Left ventricle myocardium inferior (tissue), 1 donor: ENCODE measurements at places on chromosomes 7 and 10. TPM values are rescaled to one million over a fixed set of nuclear protein-coding genes. Genes with fewer than 3 reads are reported as not detected.

- no peak for DNase-seq
Measured at GRCh38 chr7:25527665-25528170, 299.4 kb upstream of the NPVF start.

DNA sequence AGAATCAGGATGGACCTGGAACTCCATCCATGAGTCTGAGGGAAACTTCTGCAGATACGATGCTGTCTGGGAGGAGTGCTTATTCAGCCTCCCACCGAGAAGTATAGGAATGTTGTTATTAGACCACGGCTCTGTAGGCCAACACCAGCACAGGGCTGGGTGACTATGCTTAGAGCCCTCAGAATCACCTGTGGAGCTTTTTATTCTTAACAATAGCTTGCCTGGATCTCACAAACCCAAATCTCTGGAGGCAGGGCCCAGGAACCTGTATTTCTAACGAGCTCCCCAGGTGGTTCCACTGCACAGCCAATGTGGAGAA lies 55.6 kb upstream of the ARID5B start:
- no peak for DNase-seq

DNA sequence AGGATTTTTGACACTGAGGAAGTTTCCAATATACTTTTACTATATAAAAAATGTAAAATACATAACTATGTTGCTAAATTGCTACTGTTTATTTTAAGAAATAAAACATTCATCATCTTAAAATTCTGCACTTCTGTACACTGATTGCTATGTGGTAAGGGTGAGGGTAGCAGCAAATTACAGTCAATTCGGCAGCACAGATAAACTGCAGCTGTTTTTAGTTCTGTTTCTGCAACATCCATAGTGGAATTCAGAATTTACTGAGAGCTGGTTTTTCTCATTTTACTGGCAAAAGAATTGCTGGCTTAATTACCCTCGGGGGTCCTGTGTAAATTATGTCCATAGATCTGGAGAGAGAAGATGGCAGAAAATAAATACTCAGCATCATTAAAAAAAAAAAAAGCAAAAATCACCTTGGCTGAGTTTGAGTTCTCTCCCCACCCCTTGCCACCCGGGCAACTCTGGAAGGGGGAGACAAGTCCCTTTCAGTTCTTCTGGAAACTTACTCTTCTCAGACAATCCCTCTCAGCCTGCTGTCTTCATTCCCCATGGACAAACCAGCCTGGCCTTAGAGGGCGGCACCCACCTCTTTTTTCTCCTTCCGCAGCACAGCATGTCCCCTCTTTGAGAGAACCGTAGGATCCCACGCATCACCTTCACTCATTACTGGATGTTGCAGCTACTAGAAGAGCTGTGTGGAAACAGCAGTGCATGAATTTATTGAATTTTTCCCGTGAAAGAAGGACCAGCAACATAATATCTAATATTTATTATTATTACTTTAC lies 501.1 kb upstream of the CELF2 start:
- DNase-seq = no peak

- no peak for DNase-seq
Measured at GRCh38 chr10:46245381-46245900, 41.4 kb upstream of the ANTXRL start.

DNA sequence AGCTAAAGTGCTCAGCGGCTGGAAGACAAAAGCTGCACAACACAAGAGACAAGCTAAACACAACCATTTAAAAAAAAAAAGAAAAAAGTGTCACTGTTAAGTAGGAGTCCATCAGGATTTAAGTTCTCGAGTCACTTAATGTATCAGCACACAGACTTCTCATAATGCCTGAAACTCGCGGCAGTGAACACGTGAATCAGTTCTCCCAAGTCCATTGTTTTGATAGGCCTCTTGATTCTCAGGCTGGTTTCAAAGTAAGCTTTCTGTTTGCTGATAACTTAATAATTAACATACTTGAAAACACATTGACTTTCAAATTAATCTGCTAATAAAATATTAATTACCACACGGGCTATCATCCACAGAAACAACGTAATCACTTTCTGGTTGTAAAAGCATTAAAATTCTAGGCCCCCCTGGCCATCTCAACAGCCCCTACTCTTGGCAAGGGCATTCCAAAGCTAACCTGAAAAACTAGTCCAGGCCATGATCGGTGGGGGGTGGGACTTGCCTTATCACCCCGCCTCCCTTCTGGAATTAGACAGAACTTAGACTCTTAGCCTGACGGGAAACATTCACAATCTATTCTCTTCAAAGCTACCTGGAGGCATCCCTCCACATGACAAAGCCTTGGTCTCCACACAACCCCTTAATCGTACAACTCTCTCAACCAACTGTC lies 129.0 kb downstream of the DIP2C start:
- no peak for DNase-seq

- no peak for DNase-seq
Measured at GRCh38 chr7:37248396-37248861, 200.2 kb downstream of the ELMO1 start.

DNA sequence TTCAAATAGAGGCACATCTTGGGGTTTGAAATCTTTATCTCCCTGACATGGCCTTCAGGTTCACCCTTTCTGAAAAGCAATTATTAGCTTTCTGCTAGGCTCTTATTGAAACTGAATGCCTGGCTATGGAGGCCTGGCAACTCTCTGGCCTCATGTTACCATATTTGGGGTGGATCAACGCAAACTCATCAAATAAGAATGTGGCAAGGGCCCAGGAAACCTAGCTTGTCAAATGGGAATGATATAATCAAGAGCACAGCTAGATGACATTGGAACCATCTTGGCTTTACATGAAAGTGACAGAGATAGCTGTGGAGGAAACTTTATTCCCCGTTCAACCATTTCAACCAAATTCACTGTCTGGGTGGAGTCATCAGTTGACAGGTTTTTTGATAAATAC lies 202.8 kb upstream of the SMIM30 start:
- no peak for DNase-seq

DNA sequence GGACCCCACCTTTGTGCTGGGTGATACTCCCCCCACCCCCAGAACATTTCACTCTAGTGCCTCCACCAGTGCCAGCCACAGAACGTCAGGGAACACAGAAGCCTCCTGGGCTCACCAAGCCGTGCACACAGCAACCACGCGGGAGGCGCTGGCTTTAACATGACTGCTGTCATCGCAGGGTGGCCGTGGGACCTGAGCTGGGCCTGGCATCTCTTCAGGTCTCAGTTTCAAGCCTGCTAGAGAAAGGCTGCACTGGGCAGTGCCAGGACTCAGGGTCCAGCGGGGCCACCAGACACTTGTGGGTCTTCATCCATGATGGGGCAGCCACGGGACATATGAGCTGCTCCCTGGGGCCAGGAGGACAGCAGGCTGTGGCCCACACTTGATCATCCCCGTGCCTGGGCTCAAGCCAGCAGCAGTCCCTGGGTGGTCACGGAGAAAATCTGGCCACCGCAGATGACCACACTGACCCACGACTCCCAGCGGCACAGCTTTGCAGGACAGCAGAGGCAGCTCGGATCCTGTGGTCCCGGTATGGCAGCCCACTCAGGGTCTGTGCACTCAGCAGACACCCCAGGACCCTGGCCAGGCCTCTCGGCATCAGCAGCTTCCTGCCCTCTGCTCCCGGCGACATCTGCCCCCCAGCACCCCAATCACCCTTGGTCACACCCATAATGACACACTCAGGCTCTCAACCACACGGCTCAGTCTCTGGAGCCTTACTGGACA lies 44.2 kb downstream of the CAMK2B start:
- peak; percentile 36 for DNase-seq

The ABCF2 gene
- total RNA-seq = 30.5 TPM

The NOS3 gene
- total RNA-seq = 12.6 TPM

The UNCX gene
- total RNA-seq = not detected

GRCh38 chr7:101990811-101991418 lies 173.5 kb downstream of the CUX1 start:
- no peak for DNase-seq

The ANKRD30A gene
- total RNA-seq = not detected

The LLCFC1 gene
- total RNA-seq = not detected

The MMP21 gene
- total RNA-seq = not detected

The VSTM4 gene
- 21.1 TPM for total RNA-seq

DNA sequence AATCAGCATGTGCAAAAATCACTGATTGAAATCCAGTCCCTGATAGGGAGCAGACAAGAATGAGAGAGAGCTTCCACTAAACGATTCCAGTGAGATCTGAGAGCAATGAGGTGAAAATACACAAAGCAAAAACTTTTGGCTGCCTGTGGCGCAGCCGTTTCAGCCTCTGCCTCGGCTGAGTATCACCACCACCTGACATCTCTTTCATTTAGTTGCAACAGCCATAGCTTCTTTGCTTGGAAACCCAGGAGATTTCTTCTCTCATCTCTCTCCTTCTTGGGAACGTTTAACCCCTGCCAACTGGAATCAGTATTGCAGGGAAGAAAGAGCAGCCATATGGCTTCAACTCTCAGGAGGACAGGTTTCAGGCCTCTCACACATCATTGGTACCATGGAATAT lies 237.3 kb upstream of the AGK start:
- no peak for DNase-seq

GRCh38 chr7:155002411-155003091 lies 373 bp downstream of the PAXIP1 start:
- DNase-seq = peak; percentile 45

GRCh38 chr10:111974325-111974724 lies 209.2 kb downstream of the GPAM start:
- DNase-seq = no peak

The DYNC1I1 gene
- 38.8 TPM for total RNA-seq

- no peak for DNase-seq
Measured at GRCh38 chr10:34305189-34305588, 509.9 kb downstream of the PARD3 start.

The SLC18A3 gene
- total RNA-seq = not detected

The IFIT1B gene
- not detected for total RNA-seq

GRCh38 chr7:1192171-1192676 lies 32.2 kb upstream of the ZFAND2A start:
- DNase-seq = no peak

The AEBP1 gene
- total RNA-seq = 20.5 TPM

GRCh38 chr10:129898706-129899268 lies 65.3 kb downstream of the EBF3 start:
- no peak for DNase-seq

DNA sequence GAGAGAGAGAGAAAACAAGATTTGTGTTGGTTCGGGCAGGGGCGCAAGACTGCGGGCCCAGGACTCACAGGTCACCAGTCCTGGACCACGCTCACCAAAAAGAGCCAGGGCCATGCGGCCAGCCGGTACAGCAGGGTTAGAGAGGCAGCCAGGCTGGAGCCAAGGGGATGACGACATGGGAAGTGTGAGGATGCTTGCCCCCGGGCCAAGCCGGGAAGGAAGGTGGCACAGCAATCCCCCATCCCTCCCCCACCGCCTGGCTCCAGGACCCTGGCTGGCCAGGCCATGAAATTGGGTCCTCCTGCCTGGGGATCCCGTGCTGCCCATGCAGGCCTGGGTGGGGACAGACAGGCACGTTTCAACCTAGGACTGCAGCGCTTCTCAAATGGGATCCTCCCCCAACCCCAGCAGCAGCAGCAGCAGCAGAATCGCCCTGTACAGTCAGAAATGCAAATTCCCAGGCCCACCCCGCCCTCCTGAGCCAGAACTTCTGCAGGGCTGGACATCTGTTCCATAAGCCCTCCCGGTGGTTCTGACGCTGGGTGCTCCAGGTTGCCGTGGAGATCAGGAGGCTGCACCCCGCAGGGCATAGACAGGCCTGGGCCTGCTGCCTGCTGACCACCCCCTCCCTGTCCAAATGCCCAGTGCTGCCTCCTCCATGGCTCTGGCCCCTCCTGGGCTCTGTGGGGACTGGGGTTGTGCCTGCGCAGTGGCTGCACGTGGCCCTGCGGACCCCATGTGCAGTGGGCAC lies 35.0 kb downstream of the YKT6 start:
- no peak for DNase-seq

DNA sequence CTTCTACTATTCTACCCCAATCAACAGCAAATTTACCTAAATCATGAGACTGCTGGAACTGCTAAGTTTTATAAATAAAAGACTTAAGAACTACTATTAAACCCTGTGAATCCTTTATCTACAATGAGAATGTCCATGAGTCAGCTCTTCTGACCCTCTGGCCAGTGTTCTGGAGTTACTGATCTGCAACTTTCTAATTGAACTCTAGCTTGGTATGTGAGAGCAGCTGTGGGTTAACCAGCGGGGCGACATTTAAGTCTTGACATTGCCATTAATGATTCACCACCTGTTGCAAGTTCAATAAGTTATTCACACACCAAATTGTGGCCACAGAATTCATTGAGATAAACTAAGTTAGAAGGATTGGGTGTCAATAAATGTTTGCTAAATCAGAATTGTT lies 359.8 kb downstream of the PCDH15 start:
- no peak for DNase-seq

GRCh38 chr10:67770537-67770936 lies 67.5 kb downstream of the DNAJC12 start:
- DNase-seq = no peak

The ABCB4 gene
- total RNA-seq = 4.2 TPM

DNA sequence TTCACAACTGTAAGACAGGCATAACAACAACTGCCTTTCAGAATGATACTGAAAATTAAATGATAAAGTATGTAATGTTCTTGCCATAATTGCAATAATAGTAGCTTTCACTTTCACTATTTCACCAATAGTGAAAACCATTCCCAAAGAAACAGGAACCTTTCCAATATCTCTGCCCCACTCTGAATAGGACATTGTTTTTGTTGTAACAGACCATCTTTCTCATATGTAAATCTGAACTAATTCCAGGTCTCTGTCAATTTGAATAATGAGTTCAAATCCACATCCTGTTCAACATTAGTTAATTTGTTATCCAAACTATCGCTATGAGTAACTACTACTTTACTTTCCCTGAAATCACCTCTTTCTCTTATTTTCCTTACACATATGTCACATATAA lies 148.0 kb downstream of the LRRN3 start:
- DNase-seq = no peak

The CYP3A7 gene
- total RNA-seq = not detected

- no peak for DNase-seq
Measured at GRCh38 chr10:121312587-121312986, 285.7 kb downstream of the FGFR2 start.

The LIPF gene
- total RNA-seq = not detected

The FEZF1 gene
- total RNA-seq = not detected

DNA sequence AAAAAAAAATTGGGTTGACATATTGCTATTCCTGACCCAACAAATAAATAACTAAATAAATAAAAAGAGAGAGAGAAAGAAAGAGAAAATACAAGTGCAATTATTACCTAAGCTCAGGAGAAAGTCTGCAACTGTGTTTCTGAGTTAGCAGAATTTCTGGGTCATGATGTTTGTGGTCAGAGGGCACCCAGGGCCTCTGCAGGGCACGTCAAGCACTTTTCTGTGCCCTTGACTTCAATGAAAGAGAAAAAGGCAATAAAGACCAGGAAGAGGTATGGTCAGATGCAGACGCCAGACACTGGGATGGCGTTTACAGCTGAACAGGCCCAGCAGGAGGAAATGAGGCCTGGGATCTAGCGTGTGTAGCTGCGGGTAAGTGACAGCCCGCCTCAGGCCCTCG lies 160.9 kb upstream of the GDF10 start:
- DNase-seq = no peak
